ENCODE measurements at places on chromosomes 11 and 22.

DNA sequence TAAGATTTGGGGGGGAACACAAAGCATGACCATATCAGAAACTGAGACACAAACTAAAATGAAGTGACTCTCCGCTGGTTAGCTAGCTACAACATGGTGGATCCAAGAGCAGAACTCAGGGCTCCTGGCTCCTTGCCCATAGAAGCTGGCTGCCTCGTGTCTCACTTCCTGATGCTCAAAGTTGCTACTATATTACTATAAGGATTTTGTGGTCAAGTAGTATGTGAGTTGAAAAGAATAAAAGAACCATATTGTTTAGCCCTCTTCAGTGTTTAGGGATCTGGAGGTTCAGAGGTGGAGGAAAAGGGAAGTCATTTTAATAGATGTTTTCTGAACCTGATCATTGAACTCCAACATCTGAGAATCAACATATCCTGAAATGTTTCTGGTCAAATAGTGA lies 16.9 kb upstream of the SIK2 start:
- DNase-seq, result no peak

- no peak for DNase-seq
Observed at GRCh38 chr22:45192701-45193187, 29.0 kb downstream of the NUP50 start.

- DNase-seq, result no peak
Observed at GRCh38 chr11:32594272-32594671, 10.6 kb downstream of the EIF3M start.

DNA sequence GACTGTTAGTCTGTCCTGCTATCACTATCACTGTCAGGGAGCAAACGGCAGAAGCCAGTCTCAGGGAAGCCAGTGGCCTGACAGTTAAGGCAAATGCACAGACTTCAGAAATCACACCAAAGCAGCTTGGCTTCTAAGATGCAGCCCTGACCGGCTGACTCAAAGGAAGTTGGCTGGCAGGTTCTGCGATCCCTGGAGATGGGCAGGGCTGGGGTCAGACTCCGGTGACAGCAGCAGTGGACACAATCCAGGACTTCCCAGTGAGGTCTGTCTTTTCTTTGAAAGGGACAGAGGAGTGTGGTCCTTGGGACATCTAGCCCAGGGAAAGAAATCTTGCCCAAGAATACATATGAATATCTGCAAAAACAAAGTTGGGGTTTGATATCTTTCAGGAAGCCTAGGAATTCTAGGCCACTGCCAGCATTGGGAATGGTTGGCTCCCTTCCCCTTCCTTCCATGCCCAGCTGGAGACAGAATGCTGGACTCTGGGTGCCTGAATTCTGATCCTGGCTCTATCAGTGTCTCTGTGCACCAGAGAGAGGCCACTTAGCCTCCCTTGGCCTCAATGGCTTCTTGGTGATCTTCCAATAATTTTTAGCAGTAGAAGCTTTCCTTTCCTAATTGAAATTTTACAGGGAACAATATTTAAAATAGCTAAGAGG lies 108.9 kb downstream of the KIRREL3 start:
- DNase-seq, result no peak

- no peak for DNase-seq
Observed at GRCh38 chr11:123652599-123652998, 1.8 kb downstream of the SCN3B start.

GRCh38 chr11:70289582-70289981 lies 19.1 kb downstream of the PPFIA1 start:
- no peak for DNase-seq

DNA sequence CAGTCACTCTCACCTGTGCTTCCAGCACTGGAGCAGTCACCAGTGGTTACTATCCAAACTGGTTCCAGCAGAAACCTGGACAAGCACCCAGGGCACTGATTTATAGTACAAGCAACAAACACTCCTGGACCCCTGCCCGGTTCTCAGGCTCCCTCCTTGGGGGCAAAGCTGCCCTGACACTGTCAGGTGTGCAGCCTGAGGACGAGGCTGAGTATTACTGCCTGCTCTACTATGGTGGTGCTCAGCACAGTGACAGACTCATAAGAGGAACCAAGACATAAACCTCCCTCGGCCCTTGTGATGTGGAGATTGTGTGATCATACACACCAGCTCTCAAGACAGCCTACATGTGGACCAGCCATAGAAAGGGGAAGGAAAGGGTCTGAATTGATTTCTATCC lies 113.3 kb downstream of the ZNF280B start:
- DNase-seq, result no peak

GRCh38 chr11:34432822-34433221 lies 5.9 kb upstream of the CAT start:
- no peak for DNase-seq

- DNase-seq, result no peak
Observed at GRCh38 chr11:14181121-14181520, 177.9 kb downstream of the RRAS2 start.

DNA sequence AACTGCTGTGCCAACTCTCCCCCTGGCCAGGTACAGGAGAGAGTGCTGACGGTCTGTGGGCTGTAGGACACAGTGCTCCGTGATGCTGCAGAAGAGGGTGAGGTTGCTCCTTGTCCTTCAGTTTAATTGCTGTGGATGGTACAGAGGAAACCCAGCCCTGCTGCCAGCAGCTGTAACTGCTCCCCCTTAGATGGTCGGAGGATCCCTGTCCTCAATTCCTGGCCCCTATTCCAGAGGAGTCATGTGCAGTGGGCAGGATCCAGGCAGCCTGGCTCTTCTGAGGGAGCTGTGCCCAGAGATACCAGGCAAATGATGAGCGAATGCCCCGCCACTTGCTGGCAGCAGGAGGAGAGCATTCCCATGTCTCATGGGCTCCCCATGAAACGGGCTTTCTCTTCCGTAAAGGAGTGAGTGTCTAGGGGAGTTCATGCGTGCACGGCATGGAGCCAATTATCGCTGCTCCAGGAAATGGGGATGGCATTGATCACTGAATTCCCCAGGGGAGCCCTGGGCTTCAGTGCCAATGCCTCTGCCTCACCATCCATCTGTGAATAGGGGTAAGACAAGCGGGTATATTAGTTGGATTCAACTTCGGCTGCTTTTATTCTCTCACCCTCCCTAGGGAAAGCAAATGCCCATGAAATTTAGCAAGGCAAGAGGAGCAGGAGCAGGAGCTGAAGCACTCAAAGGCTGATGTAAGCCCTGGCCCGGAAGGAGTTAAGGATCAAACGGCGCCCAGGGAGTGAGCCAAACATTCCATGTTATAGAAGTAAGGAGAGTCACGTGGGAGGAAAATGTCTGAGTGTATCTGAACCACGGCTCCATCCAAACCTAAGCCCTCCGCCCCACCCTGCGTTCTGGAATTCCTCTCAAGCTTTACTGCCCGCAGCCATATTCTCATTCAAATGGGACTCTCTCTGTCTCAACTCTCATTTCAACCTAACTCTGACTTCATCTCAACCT lies 51.0 kb upstream of the CSNK2A3 start:
- no peak for DNase-seq
